ENCODE measurements at places on chromosomes 12 and 14.
A peak's percentile ranks its signal among the peaks of the same experiment; 100 is the strongest.

- H3K4me3 ChIP-seq: no peak overlapping the region
- H3K27me3 ChIP-seq: no peaks in the 10 kb centered on the region
- H3K27ac ChIP-seq: peak overlapping the region; percentile 0
These were observed 14.4 kb downstream of the G2E3 start for GRCh38 chr14:30573226-30573814.

DNA sequence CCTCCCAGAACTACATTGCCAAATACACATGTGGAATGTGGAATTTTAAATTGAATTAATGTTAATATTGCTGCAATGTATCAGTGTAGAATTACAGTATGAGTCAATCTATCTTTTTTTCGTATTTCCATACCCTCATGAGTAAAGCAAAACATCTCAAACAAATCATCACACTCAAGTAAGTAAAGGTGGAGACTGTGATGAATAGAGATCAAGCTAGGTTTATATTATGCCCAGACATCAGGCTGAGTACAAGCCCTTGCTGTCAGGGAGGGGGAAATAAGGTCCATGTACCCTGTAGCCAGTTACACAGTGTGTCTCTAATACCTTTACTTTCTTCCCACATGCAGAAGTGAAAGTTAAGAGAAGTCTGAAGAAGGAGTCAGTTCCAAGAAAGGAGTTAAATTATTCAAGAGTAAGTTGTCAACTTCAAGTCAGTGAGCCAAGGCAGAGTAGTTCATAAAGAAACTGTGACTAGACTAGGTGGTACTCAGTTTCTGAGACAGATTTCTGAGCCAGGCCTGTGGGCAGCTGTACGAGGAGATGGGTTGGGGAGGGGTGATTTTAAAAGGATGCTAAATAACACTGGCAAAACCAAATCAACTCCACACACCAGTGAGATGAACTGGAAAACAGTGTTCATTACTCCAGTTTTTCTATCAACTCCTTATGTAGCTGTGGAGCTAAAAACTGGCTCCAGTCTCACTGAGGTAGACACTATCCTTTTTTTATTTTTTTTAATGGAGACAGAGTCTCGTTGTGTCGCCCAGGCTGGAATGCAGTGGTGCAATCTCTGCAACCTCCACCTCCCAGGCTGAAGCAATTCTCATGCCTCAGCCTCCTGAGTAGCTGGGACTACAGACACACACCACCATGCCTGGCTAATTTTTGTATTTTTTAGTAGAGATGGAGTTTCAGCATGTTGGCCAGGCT lies 23.8 kb upstream of the STK38L start:
- no peaks in the 10 kb centered on the region for H3K27me3 ChIP-seq
- DNase-seq: no peak
- peak overlapping the region; percentile 34 for H3K27ac ChIP-seq
- H3K36me3 ChIP-seq: no peaks in the 10 kb centered on the region
- peaks cover 15% of the 10 kb centered on the region for H3K4me1 ChIP-seq

- no peak overlapping the region for H3K4me3 ChIP-seq
- peaks cover 73% of the 10 kb centered on the region for H3K27me3 ChIP-seq
- no peak for DNase-seq
- no peak overlapping the region for H3K27ac ChIP-seq
- no peaks in the 10 kb centered on the region for H3K36me3 ChIP-seq
- H3K4me1 ChIP-seq: no peaks in the 10 kb centered on the region
These were observed 42.6 kb upstream of the TBX5 start for GRCh38 chr12:114448618-114448933.

DNA sequence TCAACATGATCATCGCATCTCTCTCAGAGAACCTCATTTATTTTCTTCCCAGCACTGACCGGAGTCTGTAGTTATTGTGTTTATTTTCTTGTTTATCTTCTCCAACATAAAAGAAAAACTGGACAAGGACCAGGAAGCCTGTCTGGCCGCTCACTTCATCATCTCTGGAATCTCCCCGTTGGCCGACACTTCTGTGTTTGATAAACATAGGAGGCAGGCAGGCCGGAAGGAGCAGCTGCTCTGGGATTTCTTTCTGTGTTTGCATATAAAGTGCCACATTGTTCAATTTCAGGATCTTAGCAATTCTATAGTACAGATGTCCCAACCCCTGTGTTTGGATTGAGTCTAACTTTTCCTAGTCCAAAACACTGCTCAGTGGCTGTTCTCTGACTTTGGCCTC lies 53.3 kb downstream of the ACACB start:
- DNase-seq: no peak
- H3K27me3 ChIP-seq: no peaks in the 10 kb centered on the region
- no peak overlapping the region for H3K4me3 ChIP-seq
- peaks cover 27% of the 10 kb centered on the region for H3K36me3 ChIP-seq
- H3K4me1 ChIP-seq: no peaks in the 10 kb centered on the region

DNA sequence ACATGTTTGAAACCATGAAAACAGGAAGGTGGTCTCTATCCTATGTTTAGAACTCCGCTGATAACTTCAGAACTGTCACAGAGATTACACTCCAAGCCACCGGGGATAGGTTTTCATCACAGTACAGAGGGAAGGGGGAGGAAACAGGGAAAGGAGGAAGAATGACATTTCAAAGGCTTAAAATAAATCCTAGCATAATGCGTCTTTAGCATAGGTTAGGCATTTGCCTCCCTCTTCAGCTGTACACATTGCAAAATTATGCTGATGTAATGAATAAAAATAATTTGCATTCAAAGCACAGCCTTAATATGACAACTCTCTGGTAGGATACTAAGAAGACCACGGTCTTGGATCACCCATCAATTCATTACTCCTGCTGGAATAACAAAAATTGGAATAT lies 54.3 kb upstream of the PYGL start:
- H3K27me3 ChIP-seq: peaks cover 5% of the 10 kb centered on the region
- no peaks in the 10 kb centered on the region for H3K4me1 ChIP-seq
- no peak for DNase-seq
- H3K36me3 ChIP-seq: no peaks in the 10 kb centered on the region
- no peak overlapping the region for H3K4me3 ChIP-seq
